ENCODE measurements at places on chromosomes 2 and 18.
A peak's percentile ranks its signal among the peaks of the same experiment; 100 is the strongest.

DNA sequence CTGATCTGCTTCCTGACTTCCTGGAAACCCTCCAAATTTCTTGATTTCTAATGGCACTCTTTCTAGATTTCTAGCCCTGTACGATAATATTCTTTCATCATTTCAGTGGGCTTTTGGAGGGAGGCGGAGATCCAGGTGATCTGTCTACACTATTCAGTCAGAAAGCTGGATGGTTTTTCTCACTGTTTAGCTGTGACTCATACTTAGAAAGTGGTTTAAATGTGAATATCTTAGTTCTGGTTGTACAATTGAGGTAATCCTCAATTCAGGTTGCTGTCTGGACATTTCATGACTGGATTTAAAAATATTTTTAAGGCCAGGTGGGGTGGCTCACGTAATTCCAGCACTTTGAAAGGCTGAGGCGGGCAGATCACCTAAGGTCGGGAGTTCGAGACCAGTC, 20.8 kb downstream of the SEH1L start:
- DNase-seq = no peak

DNA sequence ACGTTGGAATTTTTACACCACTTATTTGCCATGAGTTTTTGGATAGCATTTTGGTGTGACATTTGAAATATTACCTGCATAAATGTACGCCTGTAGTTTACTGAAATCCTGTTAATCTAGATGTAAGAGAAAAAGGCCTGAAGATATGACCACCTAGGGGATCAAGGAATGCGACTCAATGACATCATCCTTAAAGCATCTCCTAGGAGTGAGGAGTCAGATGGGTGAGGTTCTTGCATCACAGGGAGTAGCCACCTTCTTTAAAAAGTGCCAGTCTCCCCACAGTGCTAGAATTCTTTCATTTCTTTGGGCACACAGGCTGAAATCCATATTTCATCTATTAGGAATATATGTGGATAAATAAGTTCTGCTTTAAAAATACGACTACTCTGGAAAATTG, 34.5 kb downstream of the ADCYAP1 start:
- no peak for DNase-seq

DNA sequence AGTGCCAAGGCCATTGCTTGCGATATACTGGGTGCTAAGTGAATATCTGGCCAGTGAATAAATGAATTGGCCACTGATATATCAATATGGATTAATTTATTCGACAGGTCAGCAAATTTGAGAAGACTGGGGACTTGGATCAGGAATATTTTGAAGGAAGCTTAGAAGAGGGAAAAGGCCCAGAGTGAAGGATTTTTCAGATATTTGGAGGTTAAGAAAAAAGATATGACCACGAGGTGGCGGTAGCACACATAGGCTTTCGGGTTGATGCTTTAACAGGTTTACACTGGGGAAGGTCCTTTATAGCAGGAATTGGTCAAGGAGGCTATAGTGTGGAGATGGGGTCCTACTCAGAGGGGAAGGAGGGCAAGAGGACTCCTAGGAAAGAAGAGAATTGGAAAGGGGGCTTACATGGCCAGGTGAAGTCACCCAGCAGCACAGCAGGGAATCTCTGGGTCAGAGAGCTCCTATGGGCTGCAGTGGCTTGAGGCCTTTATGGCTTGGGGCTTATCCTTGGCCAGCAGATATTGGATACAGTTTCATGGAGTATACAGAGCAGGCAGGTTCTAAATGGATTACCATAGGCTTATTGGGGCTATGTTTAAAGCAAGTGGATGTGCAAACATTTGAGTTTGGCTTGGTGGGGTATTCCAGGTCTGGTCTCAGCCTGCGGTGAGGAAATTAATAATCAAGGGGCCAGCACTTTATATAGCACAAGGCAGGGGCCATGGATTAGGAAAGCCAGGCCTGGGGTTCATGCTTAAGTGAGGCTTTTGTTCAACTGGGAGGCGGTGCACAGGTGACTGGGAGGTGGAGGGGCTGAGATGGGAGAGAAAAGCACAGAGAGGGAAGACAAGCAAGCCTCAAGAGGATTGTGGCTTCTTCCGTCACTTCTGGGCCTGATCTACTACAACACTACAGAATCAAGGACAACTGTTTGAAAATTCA, 9.7 kb downstream of the IL1RN start:
- no peak for DNase-seq

GRCh38 chr2:11767779-11768178, 21.3 kb downstream of the LPIN1 start:
- DNase-seq = no peak

DNA sequence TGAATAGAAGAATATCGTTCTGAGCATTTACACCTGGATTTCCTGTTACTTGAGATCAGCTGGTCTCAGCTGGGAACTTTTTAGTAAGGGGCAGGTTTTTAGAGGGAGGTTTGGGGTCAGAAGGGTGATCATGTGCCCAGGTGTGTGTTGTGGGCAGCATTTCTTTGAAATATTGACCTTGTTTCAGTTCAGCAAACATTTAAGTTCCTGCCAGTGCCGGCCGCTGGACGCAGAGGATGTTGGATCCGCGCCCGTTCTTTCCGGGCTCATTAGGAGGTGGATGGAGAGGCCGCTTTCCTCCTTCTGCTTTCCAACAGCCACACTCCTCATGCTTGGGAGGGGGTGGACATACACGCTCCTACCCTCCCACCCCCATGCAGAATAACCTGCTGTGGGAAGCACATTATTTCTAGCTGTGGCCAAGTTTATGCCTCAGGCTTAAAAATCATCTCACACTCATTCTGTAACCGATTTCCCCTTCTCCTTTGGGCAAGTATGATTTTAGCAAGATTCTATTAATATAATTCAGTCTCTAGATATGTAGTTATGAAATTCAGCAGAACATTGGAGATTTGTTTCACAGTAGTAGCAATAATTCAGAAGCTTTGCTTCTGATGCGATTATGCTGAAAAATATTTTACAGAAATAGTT, 131.4 kb downstream of the ZNF236 start:
- DNase-seq = no peak

- no peak for DNase-seq
Measured at GRCh38 chr2:223901311-223901710, 43.8 kb downstream of the WDFY1 start.

DNA sequence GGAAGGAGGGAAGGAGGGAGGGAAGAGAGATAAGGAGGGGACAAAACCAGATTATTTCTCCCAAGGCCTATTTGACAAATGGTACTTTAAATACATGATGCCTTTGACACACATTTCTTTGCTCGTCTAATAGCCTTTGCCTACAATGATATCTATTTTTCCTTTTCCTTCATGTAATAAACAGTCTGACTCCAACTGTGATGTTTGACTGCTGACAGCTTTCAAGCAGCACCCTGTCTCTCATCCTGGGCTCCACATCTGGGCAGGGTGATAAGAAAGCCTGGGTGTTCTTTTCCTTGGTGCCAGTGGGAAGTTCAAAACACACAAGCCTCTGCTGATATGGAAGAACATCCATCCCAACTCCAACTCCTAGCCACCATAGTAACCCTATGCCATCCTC, 1277.7 kb upstream of the NXPH2 start:
- no peak for DNase-seq

GRCh38 chr2:176931588-176932563, 280.7 kb upstream of the HNRNPA3 start:
- DNase-seq = peak; percentile 93

DNA sequence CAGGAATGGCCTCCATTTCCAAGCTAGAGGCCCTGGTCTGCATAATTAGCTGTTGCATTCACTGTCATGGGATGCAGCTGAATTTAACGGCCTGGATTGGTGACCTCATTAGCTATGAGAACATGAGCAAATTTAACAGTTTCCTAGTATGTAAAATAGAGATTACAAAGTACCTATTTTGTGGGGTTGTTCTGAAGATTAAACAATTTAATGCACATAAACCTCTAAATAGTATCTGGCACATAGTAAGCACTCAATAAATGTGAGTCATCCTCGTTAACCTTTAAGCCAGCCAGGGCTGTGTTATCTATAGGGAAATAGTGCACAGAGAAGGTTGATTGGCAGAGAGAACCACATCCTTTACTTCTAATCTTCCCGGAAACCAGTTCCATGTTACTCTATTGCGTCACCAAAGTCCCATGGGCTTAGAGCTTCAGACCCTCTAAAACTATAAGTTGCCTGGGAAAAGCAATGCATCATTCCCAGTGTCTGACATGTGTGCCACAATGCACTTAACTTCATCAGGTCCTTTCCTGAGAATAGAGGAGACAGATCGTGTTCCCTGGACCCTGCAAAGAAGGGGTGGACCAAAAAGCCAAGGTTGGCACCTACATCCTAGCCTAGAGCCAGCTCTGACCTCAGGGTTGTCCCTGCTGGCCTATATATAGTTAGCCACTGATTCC, 196.5 kb downstream of the LNPK start:
- no peak for DNase-seq

- no peak for DNase-seq
Measured at GRCh38 chr18:61413396-61413795, 80.2 kb downstream of the CDH20 start.

GRCh38 chr2:57892920-57893319, 153.7 kb upstream of the VRK2 start:
- peak; percentile 47 for DNase-seq

- no peak for DNase-seq
Measured at GRCh38 chr2:150060341-150060740, 427.1 kb downstream of the RND3 start.

DNA sequence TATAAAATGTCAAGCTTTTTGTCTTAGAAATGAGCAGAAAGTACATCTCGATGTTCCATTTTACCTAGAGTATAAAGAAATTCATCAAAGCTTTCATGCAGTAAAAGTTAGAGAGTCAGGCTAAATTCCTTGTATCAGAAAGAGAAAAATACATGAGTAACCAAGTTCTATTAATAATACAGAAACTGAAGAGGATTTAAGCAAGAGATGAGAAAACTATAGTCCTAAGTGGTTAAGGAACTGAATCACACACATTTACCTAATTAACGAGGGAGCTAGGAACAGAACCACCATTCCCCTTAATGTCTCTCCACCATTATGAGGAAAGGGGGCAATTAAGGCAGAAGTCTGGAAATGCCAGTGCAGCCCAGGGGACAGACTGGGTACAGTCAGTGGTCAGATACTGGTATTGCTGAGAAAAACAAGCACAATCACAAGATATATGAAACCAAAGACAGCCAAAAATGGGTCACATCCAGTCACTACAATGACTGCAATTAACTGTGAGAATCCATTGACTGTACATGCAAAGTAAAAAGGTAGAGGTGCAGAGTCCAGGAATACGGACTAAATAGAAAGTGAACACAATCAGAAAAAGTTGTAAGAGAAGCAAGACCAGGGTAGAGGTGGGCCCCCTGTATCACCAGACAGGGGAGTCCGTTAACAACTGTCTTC, 23.9 kb downstream of the MAP4K3 start:
- DNase-seq = no peak

GRCh38 chr18:55355223-55355622, 232.8 kb downstream of the TCF4 start:
- no peak for DNase-seq

- no peak for DNase-seq
Measured at GRCh38 chr2:446303-446874, 158.5 kb upstream of the ALKAL2 start.

GRCh38 chr2:190535586-190535985, 1.1 kb upstream of the NEMP2 start:
- DNase-seq = no peak

- DNase-seq = no peak
Measured at GRCh38 chr2:119293900-119294299, 70.3 kb downstream of the STEAP3 start.

DNA sequence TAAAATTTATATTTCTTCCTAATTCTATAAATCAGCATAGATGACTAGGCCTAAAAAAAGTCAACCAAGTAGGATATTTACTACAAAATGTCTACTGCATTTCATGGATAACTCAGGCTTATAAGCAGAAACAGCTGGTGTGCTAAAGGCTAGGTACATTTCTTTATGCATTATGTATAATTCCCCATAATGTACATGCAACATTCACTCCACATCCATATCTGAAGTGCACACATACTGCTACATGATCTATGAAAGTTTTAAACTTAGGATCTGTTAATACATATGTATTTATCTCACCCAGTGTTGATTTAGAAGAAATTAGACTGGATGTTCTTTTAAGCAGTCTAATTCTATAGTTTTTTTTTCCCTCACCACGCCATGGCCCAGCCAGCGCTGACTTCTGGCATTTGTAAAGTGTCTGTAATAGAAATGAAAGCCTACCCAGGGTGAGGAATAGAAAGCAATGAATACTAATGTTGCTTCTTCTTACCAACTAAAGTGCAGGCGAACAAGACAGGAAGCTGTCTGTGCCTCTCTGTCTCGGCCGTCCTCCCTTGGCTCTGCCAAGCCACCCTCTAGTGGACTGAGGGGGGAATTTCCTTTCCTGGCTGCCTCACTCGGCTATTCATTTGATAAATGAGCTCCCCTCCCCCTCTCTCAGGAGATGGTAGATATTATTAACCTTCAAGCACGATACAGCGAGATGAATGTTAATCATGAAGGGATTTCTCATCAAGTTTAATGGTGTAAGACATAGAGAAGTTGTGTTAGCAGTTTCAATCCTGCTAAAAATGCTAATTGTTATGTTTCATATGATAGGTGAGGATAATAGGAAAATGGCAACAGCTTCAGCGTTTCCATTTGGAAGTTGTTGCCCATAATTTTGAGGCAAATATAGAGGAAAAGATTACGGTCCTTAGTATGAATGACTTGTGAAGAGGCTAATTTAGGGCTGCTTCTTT, 384.5 kb downstream of the MTX2 start:
- peak; percentile 50 for DNase-seq

- no peak for DNase-seq
Measured at GRCh38 chr2:232871418-232871834, 1.4 kb downstream of the SNORC start.

DNA sequence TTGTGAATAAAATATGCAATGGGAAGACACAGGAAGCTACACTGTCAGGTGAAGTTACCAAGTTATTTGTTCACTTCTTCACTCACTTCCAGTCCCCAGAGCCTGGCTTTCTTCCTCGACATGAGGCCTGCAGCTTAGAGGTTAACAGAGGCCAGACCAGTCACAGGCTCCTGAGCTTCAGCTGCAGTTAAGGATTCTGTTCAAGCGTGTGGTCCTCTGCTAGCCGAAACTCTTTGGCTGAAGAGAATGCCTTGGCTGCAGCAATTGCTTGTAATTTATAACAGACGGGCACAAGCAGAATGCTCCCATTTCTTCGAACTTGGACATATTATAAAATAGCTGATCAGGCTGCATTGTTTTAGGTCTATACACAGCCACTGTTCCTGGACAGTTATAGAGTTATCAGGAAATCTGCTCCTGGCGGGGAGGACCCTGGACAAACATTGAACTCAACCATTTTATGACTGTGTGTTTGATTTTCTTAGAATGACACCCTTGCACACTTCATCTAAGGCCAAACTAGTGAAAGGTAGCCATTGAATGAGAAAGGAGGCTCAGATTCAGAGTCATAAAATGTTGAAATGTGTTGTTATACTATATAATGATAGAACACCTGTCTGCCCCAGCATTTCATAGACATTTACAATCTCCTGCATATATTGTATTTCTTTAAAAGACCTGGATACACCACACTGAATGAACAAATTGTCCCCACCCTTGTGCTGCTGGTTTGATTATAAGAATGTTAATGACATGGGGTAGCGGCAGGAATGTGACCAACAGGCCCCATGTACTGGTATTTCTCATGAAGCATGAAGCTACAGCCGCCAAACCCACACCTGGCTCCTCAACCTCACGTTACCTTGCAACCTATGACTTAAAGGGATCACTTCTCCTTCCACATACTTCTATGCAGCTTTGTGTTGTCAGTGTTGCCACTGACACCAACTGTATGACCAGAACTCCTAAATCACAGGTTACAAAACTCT, 153.6 kb downstream of the TDRD15 start:
- DNase-seq = no peak

- no peak for DNase-seq
Measured at GRCh38 chr18:34707670-34708069, 2.4 kb upstream of the DTNA start.

All from GM12864 (cell line).